Stimulated activated CD4-positive, alpha-beta T cell treated with anti-CD3 and anti-CD28 coated beads, Interleukin-1b, Interleukin-23, amount 100 ng/mL, for 24 hours (primary cell): ENCODE measurements at places on chromosomes 2 and 18.

- no peak for DNase-seq
These were observed 299.5 kb upstream of the LYPD1 start for GRCh38 chr2:132969371-132969985.

- no peak for DNase-seq
These were observed 1.5 kb upstream of the VSNL1 start for GRCh38 chr2:17538844-17539554.

DNA sequence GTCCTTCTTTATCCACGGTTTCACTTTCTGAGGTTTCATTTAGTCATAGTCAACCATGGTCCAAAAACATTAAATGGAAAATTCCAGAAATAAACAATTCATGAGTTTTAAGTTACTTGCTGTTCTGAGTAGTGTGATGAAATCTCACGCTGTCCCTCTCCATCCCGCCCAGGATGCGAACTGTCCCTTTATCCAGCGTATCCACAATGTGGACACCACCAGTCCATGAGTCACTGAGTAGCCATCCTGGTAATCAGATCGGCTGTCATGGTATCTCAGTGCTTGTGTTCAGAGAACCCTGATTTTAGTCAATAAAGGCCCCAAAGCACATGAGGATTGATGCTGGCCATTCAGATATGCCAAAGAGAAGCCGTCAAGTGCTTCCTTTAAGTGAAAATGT, 3.7 kb downstream of the SP140L start:
- DNase-seq = no peak

DNA sequence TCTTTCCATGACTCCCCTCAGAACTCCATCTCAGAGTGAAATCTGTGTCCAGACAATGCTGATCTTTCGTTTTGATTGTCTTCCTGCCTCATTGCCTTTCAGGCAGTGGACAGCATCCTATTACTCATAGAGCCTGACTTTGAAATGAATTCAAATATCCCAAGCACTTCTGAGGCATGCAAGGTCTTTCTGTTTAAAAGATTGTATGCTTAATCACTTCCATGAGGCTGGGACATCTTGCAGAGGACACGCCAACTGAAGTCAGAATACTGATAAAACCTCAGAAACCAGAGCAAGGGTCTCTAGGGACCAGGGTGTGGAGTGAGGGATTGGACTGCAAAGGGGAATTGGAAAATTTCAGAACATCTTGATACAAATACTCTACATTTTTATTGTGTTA, 836.5 kb upstream of the ID2 start:
- no peak for DNase-seq

DNA sequence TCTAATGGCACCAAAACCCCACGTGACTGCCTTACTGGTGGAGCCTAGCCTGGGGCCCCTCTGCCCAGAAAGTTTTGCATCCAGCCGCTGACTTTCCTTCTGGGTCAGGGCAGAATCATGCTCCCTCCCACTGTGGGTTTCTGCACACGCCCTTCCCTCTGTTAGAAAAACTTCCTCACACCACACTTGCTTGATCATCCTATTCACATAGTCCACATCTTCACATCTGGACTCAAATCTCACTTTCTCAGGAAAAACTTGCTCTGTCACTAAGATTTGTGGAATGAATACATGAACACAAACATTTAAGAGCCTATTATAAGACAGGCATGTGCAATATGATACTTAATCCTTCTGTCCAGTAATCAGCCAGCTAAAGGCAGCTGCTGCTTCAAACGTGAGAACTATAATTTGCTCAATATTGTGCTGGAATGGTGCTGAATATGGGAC, 274.7 kb downstream of the RND3 start:
- DNase-seq = no peak

DNA sequence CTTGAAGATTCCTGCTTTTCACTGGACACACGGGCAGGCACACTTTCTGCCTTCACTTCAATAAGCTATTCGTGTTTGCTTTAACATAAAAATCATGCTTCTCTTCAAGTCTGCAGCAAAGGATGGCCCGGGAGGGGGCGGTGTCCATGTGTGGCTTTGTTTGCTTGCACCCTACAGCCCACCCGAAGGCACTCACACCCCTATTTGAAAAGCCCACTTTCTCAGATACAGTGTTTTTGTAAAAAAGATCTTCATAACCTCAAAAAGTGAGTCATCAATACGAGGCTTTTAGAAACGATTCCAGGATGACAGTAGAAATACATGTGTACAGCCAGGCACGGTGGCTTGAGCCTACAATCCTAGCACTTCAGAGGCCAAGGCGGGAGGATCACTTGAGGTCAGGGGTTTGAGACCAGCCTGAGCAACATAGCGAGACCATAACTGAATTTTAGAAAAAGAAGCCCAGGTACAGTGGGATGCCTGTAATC, 36.5 kb upstream of the HPCAL1 start:
- no peak for DNase-seq

DNA sequence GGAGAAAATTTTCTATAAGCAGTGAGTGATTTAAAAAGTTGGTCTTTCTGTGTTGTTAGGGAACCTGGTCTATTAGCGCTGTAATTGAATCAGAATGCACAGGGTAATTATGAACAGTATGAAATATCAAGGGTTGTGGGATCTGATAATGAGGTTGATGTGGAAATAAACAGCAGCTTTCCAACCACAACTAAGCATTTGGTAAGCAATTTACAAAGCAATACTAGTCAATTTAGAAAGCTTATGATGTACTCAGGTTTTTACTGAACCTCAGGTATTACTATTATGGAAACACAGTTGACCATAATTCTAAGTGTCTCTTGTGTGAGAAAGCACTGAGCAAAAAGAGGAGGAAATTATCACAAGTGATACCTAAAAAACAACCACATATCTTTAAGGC, 11.0 kb upstream of the SMCHD1 start:
- DNase-seq = no peak

- DNase-seq = no peak
These were observed 4.3 kb upstream of the SPATS2L start for GRCh38 chr2:200301953-200302858.

DNA sequence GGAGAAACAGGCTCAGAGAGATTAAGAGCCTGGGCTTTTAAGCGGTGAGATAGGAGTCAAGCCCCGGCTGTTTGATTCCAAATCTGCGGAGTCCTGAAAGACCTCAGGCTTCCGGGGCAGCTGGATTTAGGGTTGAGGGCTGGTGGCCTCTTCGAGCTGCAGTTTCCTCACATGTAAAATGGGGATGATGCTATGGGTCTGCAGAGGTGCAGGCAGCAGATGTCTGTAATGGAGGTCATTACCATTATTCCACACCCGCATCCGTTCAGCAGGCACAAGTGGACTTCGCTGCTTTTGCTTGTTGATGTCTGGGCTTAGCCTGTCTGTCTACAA, 175.6 kb upstream of the HS6ST1 start:
- DNase-seq = no peak

- no peak for DNase-seq
These were observed 94.4 kb upstream of the SIX2 start for GRCh38 chr2:45103351-45104345.

GRCh38 chr2:236629961-236630872, 60.6 kb downstream of the ACKR3 start:
- no peak for DNase-seq
